ENCODE measurements at places on chromosomes 7 and 10. TPM values are rescaled to one million over a fixed set of nuclear protein-coding genes. Genes with fewer than 3 reads are reported as not detected.

OPN1SW gene
- not detected for total RNA-seq

GRCh38 chr10:2978111-2978510 lies 89.2 kb upstream of the PFKP start:
- DNase-seq: peak; percentile 12

- no peak for DNase-seq
Observed at GRCh38 chr7:139720186-139720585, 57.6 kb downstream of the HIPK2 start.

- DNase-seq: no peak
Observed at GRCh38 chr10:112313911-112314310, 30.7 kb downstream of the TECTB start.

GRCh38 chr10:112265745-112266144 lies 17.5 kb upstream of the TECTB start:
- no peak for DNase-seq

- no peak for DNase-seq
Observed at GRCh38 chr7:101450064-101450463, 87.4 kb downstream of the COL26A1 start.

AIFM2 gene
- 5.8 TPM for total RNA-seq
